PC-9 (cell line): ENCODE measurements at places on chromosomes 6 and 20. TPM values are rescaled to one million over a fixed set of nuclear protein-coding genes. Genes with fewer than 3 reads are reported as not detected.

- no peak for DNase-seq
Observed at GRCh38 chr6:7721649-7722048, 4.2 kb upstream of the BMP6 start.

DNA sequence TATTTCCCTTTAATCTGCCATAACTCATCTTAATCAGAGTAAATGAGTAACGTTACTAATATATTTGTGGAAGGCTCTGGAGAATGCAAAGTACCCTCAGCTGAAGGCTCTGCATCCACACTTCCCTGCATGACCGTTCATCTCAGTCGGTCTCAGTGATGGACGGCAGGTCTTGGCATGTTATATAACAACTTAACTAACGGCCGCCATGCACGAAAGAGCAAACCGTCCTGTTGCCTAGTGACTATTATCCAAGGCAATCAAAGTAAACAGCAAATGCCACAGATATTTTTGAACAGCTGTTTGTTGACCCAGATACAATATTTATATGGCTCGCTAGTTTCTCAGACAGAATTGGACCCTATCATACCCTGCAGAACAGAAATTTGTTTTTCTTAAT is 194.9 kb upstream of the SMLR1 start:
- DNase-seq: no peak

The ZC3H12D gene
- 0.10 TPM in 1 of 2 replicates, not detected in the other for total RNA-seq

The GJA10 gene
- not detected in 2 replicates for total RNA-seq
